ENCODE measurements at places on chromosomes 16 and 17.

DNA sequence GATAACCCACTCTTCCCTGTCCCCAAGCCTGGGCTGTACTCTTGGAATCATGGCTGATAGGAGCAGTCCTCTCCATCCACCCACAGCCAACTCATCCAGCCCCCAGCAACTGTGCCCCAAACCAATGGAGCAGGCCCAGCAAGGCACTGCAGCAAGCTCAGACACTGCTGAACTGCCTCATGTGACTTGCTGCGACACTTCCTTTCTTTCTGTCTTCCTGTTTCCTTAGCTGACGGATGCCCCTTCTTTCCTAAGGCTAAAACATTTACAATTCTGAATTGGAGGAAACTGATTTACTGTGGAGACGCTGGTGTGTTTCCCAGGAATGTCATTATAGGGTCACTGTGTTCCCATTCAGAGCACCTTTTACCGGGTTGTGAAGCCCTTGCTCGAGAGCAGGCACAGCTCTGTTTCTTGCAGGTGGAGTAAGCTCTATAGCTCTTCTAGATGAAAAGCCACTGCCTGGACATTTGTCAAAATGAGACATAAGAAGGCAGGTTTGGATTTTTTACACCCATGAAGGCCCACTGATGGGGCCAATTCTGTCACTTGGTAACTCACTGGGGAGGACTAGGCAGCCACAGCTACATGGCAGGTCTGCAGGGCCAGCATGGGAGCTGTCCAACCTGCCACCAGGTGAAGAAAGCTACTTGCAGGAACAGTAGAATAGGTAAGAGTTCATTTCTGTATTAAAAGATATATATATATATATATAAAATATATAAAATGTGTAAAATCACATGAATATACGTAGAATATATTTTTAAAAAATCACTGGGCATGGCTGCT is 27.4 kb downstream of the TMEM11 start:
- no peak for DNase-seq

DNA sequence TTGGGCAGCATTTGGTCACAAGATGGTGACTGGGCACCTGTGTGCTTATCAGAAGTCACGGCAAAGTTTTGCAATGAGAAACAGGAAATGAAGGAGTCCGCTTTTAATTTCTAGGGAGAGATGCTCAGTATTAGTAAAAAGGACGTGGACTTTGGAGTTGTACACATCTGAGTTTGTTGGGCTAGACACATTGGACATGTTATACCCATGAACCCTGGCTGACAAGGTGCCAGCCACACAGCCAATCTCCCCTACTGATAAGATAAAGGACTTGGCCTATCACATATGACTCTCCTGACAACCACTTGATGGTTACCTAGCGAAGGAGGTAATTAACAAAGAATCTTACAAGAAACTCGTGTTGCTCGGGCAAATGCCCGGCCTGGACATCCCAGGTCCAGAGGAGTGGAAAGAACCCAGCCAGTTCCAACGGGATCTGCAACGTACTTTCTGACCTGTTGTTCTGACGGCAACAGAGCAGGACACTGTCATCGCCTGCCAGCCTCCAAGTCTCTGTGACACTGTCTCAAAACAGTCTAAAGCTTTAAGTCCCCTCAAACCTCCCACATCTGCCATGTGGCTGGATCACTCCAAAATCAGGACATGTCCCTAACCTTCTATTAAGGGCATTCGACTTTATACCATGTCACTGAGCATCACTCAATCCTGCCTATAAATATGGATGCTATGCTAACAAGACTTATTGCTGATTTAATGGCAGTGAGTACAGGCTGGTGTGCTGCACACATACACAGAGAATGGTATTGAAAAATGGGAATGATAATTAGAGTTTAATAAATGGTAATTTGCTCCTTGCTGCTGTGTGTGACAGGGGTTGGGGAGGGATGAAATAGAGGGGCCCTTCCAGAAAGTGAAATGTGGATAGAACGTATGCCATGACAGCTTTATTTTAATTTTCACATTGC is 47.6 kb upstream of the LYRM9 start:
- DNase-seq: no peak

DNA sequence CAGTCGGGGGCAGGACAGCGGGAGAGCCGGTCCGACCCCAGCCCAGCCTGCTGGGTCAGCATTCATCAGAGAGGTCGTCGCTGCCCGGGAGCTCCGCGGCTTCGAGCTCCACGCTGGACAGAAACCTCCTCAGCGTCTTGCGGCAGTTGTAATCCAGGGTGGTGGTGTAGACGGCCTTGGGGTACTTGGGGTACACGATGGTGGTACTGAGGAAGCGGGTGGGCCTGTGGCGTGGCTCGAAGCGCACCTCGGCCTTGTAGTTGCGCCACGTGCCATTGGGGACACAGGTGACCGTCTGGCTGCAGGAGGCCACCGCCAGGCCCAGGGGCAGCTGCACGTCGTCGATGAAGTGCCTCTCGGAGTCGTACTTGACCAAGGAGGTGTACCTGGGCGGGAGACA is 90.5 kb upstream of the RPH3AL start:
- DNase-seq: no peak

- peak; percentile 79 for DNase-seq
Measured at GRCh38 chr17:73228748-73229236, 32.9 kb downstream of the CPSF4L start.

- no peak for DNase-seq
Measured at GRCh38 chr17:7396147-7396546, 1.8 kb upstream of the PLSCR3 start.

DNA sequence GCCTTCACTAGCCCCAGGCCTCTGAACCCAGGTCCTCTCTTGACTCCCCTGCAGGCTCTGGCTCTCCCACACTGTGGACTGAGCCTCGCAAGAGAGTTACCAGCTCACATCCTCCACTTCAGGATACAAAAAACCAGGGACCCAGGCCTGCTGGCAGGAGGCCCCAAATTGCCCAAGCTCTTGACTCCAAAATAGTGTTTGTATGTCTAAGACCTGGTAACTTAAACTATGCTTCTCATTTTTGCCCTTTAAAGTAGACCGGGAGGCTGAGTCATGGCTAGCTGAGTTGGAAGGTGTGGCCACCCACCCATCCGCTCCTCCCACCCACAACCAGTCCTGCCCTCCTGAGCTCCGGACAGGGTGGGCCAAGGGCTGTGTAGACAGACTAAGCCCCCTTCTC is 250.0 kb downstream of the SOX9 start:
- peak; percentile 78 for DNase-seq

- DNase-seq: peak; percentile 3
Measured at GRCh38 chr16:35431829-35432663, 1972.6 kb downstream of the TP53TG3F start.

DNA sequence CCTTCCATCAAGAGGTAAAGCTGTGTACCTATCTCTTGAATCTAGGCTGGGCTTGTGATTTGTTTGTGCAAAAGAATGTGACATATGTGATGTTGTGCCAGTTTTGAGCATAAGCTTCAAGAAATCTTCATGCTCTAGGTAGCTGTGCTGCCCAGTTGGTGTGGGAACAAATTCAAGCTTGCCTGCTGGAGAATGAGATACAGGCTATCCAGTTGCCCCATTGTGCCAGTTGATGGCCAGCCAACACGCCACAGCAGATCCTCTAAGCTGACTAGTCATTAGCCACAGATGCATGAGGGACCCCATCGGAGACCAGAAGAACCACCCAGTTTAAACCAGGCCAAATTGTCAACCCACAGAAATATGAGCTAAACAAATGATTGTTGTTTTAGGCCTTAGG is 180.5 kb upstream of the MPHOSPH6 start:
- no peak for DNase-seq

Measured in Daoy (cell line).